ENCODE measurements at places on chromosomes 5 and 9.

DNA sequence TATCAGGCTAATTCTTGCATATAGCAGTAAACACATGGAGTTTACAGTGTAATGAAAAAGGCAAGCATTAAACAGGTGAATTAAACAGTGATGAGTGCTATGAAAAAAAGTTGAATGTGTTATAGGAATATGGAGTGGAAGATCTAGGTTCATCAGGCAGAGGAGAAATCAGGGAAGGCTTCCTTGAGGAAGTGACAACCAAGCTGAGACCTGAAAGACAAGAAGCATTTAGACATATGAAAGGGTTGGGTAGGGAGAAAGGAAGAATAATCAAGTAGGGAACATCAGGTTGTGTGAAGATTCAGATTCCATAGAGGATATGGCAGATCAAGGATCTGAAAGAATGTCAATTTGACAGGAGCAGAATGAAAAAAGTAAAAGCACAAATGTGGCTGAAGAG lies 612.5 kb downstream of the PRELID2 start:
- ATAC-seq, result no peak

- no peak for ATAC-seq
These were observed 70.4 kb downstream of the OTP start for GRCh38 chr5:77568082-77568481.

DNA sequence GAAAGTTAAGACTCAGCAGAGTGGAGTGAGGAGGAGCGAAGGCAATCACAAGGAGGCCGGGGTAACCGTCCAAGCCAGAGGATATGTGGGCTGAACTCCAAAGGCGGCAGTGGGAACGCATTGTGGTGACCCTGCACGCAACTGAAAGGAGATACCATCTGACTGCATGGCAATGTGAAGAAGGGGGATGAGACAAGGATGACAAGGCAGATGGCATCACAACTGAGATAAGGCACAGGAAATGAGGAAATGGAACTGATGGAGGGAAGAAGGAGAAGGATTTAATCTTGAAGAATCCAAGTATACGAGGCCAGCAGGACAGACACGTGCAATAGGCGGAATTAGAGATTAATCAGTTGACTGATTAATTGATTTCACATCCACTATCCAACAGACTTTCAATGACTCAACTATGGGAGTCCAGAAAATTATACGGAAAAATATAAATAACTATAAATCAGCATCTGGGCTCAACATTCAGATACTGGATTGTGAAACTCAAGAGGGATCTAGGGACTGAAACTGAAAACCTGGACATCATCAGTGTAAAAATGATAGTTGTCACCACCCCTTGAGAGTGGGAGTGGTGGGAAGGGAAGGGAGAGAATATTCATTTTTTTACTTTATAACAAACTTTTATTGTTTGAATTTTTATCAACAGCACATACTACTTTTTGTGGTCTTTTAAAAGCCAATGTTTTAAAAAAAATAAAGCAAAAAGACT lies 86.1 kb downstream of the ARL15 start:
- no peak for ATAC-seq

DNA sequence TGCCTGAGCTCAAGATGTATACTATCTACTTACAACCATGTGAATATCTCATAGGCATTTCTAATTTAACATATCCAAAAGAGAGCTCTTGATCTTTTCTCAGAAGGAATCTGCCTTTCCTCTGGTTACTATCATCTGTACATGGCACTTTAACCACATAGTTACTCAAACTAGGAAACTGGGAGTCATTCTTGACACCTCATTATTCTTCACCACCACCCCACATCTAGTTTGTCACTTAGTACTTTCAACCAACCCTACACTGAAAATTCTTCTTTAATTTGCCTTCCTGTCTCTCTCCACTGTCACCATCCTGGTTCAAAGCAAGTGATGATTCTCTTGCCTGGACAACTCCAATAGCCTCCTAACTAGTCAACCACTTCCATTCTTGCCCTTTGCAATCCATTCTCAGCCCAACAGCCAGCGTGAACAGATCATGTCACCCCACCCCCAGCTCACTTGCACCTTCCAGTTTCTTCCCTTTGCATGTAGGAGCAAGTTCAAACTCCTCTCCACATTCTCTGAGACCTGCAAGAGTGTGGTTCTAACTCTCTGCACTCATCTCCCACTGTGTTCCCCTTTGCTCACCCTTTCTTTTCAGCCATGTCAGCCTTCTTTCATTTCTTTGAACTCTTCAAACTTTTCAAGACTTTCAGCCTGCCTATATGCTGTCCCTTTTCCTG lies 17.3 kb upstream of the SMAD5 start:
- no peak for ATAC-seq

DNA sequence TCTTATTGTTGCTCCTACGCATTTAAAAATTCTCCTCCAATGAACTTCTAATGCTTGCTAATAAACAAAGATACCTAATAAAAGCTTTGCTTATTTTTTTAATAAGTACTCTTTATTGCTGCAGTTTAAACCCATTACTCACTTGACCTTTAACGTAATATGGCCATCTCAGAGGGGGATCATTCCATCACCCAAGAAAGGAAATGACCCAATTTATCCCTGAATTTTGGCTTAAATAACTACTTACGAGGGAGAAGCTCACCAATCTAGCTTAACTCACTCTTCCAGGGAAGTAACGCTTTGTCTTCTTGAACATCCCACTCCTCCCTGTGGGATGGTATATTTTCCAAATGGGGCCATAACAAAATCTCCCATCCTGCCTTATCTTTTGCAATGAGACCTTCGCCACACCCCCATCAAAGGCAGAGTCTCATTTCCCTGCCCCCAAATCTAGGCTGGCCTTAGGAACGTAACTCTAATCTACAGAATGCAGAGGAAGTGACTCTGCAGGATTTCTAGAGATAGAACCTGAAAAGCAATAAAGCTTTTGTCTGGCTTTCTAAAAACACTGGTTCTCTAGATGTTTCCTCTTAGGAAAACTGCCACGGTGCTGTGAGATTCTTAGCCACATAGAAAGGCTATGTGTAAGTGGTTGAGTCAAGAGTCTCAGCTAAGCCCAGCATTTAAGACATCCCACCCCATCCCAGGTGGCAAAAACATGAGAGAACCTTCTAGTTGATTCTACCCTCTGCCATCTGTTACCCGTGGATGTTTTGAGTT lies 310.0 kb downstream of the ASTN2 start:
- ATAC-seq, result no peak

DNA sequence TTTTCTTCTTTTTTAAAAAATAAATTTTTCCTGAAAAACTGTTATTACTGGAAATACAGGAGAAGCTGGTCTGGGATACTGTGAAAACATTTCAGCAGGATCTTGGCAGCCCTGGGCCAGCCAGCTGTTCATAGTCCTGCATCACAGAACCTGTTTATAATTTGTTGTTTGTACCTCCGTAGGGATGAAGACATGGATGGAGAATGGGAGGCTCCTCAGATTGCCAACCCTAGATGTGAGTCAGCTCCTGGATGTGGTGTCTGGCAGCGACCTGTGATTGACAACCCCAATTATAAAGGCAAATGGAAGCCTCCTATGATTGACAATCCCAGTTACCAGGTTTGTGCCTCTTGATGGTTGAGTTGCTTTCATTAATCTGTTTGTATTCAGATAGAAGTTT lies 12.4 kb upstream of the MAML1 start:
- ATAC-seq, result no peak

All from stimulated activated memory B cell treated with anti-CD40 and anti-IgM and Interleukin-4, amounts not matched to agents 10 μg/mL and 1 μg/mL and 100 μg/mL, for 72 hours (primary cell).